CD4-positive, alpha-beta T cell (primary cell): ENCODE measurements at places on chromosomes 16 and 17. TPM values are rescaled to one million over a fixed set of nuclear protein-coding genes. Genes with fewer than 3 reads are reported as not detected.

- no peak for DNase-seq
Measured at GRCh38 chr17:48561884-48562810, 16.0 kb downstream of the HOXB4 start.

MATCAP1 gene
- 9.7 TPM for total RNA-seq

DNA sequence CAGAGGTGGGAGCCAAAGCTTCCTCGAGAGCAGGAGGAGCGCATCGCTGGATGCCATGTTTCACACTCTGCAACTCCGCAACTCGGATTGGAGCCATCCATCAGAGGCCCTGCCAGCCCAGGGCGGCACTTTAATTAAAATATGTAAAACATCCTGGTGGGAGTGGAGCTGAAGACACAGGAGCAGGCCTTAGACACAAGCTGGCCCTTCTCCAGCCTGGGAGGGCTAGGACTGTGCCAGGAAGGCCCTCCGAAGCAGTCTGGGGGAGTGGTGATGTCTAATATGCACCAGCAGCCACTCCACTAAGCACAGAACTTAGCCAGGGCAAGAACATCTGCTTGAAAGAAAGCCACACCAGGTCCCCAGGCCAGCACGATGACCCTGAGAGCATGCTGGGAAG lies 5.8 kb upstream of the CCDC182 start:
- no peak for DNase-seq

WFDC1 gene
- total RNA-seq: not detected

DNA sequence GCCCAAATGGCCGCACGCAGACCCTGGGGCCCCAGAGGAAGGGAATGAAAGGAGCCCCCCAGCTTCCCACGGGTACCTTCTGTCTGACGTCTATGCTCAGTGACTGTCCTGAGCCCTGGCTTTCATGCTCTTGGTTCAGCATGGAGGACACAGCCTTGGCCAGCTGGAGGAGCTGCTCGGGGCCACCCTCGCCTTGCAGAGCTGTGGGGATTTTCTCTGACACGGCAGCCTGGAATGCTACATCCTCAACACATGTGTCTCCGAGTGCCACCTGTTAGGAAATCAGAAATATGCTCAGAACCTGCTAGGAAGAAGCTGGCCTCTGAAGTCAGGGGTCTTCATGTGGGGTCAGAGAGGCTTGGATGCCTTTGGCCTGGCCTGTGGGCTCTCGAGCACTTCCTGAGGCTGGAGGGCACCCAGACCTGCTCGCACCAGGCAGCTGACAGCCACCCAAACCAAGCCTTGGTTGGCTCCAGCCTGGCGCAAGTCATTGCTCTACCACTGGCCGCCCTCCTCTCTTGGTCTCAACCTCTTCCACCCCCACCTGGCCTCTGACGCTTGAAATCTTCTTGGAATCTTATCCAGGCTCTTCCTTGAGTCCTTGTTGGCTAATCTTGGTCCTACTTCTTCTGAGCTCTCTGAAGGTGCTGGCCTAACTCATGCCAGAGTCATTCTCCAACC lies 63.7 kb upstream of the BCO1 start:
- DNase-seq: no peak

DNAI2 gene
- 1.2 TPM for total RNA-seq

DNA sequence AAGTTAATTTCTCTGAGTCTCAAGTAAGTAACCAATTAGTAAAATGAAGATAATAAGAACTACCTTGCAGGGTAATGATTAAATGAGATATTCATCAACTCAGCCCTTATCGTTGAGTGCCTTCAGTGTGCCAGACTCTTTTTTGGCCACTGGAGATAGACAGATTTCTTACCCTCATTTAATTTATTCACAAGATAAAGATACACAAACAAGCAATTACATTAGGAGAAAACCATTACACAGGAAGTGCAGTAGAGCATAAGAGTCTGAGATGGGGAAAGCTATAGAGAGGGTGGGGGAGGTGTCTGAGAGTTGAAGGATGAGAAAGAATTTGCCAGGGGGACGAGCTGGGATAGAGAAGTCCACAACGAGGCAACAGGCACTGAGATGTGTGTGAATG lies 72.5 kb upstream of the BCAR1 start:
- no peak for DNase-seq

DNAH3 gene
- total RNA-seq: not detected

DNA sequence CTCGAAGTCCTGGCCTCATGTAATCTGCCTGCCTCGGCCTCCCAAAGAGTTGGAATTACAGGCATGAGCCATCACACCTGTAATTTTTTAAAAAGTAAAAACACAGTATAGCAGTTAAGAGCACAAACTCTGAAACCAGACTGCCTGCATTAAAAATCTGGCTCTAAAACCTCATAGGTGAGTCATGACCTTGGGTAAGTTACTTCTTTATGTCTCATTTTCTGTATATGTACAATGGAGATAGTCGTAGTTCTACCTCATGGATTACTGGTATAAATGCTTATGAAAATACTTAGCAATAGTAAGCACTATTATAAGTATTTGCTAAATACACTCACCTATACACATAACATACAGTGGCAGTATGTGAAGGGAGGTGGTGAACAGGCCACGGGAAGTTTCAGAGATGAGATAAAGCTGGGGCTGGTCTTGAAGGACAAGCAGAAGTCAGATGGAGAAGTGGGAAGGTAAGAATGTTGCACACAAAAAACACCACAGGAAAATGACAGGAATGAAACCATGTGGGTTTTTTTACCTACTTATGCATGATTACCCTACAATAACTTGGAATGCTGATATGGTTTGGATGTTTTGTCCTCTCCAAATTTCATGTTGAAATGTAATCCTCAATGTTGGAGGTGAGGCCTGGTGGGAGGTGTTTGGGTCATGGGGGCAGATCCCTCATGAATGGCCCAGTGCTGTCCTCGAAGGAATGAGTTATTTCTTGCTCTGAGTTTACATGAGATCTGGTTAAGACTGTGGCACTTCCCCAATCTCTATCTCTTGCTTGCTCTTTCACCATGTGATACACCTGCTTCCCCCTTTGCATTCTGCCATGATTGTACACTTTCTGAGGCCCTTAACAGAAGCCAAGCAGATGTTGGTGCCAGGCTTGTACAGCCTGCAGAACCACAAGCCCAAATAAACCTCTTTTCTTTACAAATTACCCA lies 33.9 kb downstream of the ZNF652 start:
- DNase-seq: no peak

DNA sequence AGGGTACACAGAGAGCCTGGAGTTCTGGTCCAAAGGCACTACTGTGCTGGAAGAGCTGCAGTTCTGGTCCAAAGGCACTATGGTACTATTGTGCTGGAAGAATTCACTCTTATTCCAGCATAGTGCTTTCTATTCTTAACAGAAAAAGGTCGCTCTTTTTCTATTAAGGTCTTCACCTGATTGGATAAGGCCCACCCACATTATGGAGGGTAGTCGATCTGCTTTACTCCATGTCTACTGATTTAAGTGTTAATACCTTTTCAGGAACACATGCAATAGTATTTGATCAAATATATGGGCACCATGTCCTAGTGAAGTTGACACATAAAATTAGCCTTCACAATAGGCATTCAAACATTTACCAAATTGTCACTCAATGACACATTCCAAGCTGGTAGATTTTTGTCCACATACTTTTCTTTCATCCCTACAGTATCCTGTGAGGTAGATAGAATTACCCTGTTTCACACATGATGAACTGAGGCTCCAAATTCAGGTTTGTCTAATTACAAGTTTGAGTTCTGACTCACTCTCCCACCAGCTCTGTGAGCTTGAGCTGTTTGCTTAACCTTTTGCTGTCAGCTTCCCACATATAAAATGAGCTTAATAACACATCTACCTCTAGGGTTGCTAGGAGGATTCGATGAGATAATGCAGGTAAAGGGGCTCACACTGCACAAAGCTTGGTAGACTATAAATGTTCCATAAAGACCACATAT lies 129.9 kb downstream of the AIPL1 start:
- DNase-seq: no peak

GRCh38 chr17:39118674-39119419 lies 32.6 kb downstream of the PLXDC1 start:
- no peak for DNase-seq

TBC1D3C gene
- not detected for total RNA-seq

DNA sequence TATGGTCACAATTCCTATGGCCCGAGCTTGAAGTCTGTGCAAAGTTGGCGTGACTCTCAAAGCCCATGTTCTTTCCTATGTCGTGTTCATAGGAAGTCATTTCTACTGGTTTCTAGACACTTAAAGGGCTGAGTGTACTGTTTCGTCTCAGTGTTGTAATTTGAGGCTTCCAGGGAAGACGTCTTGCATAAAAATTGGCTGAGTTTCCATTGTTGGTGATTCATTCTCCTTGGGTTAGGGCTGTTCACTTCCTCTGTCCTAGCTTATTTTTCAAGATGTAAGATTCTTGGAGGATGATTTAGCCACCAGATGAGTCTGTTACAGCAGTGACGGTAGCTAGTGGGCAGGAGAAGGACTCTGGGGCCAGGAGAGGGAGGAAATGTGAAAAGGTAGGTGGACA lies 43.1 kb downstream of the PIK3R5 start:
- DNase-seq: no peak

DNA sequence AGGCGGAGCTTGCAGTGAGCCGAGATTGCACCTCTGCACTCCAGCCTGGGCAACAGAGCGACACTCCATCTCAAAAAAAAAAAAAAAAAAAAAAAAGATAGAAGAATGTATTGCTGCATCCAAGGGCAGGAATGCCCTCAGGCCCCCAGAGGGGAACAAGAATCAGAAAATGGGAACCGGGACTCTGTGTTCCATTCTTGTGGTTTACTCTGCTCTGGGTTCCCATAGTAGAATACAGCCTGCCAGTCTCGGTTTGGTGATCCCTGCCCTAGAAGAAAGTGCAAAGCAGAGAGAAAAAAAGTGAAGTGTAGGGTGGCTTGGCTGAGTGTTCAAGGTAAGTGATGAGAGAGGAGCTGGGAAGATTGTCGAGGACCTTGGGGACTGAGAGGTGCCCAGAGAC lies 27.4 kb upstream of the KDM6B start:
- no peak for DNase-seq

DNA sequence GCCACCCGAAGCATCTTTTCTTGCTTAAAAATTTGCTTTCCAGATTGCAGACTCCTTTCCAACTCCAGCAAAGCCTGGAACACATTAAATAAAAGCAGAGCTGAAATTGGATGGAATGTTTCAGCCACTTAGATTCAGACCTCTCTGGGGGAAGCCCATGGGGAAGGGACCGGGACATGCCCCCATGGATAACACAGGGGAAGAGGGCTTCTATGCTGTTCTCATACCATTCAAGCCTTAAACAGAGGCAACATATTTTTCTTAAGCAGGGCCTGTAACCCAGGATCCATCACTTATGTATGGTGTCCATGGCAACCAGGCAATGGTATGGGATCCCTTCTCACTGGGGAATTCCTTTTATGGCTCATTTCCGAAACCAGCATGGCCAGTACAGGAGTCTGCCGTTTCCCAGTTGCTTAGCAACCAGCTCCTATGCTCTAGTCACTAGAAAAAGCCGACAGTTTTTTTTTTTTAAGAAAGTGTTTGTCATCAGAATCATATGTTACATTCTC lies 62.0 kb upstream of the MARCHF10 start:
- peak; percentile 10 for DNase-seq

MEIOC gene
- 0.08 TPM for total RNA-seq

FBXL19 gene
- 7.5 TPM for total RNA-seq

DNA sequence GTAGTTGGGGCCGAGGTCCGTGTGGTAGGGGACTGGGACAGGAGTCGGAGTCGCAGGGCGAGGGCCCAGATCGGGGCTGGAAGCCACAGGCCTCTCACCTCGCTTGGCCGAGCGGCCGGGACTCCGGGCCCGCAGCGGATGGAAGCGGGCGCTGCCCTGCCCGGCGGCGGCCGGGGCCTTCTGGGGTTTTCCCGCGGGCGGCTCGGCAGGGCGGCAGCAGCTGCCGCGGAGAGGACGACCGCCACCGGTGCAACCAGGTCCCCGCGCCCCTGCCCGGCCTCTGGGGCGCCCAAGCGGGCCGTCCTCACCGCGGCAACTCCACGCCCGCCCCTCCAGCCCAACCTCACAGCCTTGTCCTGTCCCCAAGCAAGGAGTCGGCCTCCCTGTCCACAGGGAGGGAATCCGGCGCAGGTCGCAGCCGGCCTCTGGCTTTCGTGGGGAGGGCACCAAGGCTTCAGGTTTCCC lies 15.6 kb upstream of the UTP6 start:
- DNase-seq: no peak

IKZF3 gene
- 39.7 TPM for total RNA-seq

TBC1D3E gene
- total RNA-seq: not detected
